ENCODE measurements at places on chromosomes 16 and 17.

DNA sequence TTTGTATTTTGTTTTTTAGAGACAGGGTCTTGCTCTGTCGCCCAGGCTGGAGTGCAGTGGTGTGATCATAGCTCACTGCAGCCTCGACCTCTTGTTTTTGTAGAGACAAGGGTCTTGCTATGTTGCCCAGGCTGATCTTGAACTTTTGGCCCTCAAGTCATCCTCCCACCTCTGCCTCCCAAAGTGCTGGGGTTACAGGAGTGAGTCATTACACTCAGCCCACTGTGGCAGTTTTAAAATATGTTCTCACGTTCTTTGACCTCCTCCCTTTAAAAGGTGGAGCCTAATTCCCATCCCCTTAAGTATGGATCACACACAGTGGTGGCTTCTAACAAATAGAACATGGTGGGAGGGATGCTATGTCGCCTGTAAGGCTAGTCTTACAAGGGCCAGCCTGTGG, 67.7 kb downstream of the ZDHHC7 start:
- no peak for DNase-seq

DNA sequence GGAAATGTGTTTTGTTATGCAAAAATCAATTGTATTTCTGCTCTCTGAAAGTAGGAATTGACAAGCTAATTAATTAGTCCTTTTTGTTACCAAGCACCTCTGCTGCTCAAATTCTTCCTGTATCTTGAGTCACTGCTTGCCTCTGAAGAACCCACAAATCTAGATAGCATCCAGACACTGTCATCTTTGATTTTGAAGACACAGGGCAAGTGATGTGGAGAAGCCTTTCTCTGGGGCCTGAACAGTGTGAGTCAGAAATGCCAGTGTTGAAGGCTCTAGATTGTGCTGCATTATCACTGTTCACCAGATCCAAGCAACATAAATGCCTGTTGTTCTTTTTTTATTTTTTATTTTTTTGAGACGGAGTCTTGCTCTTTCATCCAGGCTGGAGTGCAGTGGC, 10.9 kb upstream of the ST6GALNAC1 start:
- DNase-seq, result no peak

- DNase-seq, result no peak
Measured at GRCh38 chr16:13940397-13940933, 20.5 kb downstream of the ERCC4 start.

GRCh38 chr16:77555791-77556190, 121.0 kb upstream of the ADAMTS18 start:
- DNase-seq, result no peak

DNA sequence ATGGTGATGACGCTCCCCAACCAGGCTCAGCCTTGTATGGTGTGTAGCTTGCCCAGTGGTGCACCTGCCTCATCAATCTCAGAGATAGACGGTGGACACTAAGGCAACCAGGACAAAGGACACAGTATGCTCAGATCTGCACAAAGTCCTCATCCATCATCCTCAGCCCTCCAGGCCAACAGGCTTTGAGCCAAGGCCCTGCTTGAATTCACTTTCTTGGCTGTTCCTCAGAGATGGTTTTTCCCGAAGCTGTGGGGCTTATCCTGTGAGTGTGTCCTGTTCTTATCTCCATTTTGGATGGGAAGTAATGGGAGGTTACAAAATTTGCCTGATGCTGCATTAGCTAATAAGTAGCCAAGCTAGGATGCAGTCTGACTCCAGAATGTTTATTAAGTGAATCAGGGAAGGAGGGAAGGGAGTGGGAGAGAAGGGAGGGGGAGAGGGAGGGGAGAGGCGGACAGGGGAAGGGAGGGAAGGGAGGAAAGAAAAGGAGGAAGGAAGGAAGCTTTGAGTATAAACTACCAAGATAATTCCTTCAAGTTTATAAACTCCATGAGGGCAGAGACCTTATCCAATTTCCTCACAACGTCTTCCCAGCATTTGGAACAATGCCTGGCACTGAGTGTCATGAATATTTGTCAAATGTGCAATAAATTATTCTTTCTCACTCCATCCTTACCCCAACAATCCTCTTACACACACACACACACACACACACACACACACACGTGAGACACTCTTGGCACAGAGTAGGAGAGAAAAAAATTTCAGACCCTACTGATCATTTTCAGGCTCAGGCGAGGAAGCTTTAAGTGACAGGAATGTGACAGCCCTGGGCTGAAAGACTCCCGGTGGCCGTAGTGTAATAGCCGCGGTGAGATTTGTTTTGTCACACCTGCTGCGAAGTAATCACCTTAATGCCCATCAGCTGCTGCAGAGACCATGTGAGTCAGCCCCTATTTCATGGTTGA, 84.3 kb downstream of the BMERB1 start:
- no peak for DNase-seq

GRCh38 chr16:1979271-1980029, 1.8 kb downstream of the NOXO1 start:
- peak; percentile 56 for DNase-seq

DNA sequence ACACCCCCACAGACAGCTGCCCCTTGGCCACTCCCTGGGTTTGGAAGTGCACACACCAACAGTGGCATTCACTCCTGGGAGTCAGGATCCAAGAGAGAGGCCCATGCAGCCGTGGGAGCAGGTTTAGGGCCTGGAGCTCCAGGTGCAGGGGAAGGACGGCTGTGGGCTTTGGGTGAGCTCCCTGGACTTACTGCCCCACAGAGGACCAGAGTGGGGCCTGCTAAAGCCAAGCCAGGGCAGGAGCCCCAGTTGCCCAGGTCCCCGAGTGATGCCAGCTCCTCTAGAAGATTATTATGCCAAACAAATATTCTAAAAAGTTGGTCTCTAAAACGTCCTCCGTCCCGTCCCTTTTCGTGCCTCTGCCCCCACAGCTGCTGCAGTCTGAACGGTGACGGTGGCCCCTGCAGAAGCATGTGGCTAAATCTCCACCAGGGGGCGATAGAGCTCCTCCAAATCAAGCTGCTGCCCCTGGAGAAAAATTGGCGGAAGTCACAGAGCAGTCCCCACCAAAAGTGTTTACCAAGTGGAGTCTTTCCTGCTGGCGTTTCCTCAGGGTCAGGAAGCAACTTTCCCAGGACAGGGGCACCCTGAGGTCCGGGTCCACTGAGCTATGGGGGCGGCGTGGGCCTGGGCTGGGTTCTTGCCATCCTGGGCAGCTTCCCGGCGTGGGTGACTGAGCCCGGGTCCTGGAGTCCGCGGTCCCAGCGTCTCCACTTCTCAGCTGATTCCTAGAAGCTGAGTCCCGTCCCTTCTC, 4.2 kb downstream of the ARMC7 start:
- peak; percentile 89 for DNase-seq

DNA sequence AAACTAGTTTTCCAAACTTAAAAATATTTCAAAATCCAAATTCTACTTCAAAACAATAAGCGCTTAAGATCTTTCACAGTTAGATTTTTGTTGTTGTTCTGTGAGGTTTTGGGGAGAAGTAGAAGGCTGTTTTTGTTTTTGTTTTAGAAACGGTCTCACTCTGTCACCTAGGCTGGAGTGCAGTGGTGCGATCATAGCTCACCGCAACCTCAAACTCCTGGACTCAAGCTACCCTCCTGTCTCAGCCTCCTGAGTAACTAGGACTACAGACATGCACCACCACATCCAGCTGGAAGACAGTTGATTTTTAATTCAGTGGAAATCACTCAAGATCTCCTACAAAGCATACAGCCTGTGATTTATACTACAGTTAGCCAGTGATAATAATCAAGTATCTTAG, 2.7 kb downstream of the SHCBP1 start:
- no peak for DNase-seq

- no peak for DNase-seq
Measured at GRCh38 chr16:4515611-4516233, 22.9 kb downstream of the CDIP1 start.

DNA sequence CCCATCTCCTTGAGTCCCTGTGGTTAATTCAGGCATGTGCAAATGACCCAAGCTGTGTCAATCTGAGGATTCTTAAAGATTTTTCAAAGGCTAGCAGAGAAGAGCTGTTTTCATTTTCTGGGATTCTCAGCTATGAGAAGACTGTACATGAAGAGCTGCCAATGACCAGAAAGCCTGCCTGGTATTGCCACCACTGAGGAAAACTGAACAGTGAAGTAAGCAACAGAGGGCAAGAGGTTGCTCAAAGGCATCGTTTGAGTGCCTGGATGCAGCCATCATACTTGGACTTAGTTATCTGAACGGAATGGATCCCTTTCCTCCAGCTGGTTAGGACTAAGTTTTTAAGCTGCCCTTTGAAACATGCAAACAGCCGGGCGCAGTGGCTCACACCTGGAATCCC, 38.4 kb downstream of the FAM20A start:
- DNase-seq, result no peak

GRCh38 chr16:2473999-2474876, 689 bp upstream of the TBC1D24 start:
- peak; percentile 61 for DNase-seq

GRCh38 chr16:80683646-80684045, 120.8 kb downstream of the CDYL2 start:
- DNase-seq, result no peak

DNA sequence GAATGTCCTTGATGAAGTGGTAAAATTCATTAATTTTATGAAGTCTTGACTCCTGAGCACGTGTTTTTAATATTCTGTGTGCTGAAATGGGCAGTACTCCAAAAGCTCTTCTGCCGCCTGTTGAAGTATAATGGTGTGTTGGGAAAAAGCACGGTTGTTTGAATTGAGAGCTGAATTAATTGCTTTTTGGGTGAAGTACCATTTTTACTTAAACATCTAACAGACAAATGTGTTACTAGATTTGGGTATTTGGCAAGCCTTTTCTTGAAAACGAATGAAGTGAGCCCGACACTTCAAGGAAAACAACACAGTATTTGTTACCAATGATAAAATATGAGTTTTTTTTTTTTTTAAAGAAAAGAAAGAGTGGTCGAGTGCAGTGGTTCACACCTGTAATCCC, 22.5 kb downstream of the WWP2 start:
- no peak for DNase-seq

DNA sequence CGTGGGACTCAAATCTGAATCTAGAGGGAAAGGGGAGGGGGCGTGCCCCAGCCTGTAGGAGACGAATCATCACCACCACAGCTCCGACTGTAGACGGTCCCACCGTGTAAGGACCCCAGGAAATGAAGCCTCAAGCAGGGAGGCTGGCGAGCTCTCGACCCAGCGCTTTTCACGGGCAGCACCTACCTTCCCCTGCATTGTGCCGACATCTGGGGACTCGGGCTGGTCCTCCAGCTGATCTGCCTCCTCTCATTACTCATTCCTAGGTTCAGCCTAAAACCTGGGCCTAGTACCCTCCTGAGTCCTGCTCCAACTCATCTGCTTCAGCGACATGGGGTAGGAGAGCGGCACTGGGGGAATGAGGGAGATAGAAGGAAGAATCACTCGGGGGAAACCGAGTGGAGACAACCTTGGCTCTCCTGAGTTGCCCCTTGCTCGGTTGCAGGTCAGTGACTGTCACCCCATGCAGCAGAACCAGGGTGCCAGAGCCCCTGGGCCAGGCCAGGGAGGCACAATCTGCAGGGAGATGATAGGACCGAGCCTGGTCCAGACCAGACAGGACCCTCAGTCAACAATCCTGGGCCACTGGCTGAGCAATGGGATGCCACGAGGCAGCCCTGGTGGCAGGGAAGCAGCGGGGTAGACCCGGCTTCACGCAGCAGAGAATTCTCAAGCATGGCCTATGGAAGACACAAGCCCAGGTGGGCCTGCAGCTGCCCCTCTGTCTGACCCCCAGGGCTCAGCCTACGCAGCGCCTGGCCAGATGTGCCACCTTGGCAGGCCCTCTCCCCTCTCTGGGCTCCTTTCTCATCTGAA, 833 bp upstream of the BCAR1 start:
- no peak for DNase-seq

- no peak for DNase-seq
Measured at GRCh38 chr16:27320261-27321012, 6.7 kb downstream of the IL4R start.

DNA sequence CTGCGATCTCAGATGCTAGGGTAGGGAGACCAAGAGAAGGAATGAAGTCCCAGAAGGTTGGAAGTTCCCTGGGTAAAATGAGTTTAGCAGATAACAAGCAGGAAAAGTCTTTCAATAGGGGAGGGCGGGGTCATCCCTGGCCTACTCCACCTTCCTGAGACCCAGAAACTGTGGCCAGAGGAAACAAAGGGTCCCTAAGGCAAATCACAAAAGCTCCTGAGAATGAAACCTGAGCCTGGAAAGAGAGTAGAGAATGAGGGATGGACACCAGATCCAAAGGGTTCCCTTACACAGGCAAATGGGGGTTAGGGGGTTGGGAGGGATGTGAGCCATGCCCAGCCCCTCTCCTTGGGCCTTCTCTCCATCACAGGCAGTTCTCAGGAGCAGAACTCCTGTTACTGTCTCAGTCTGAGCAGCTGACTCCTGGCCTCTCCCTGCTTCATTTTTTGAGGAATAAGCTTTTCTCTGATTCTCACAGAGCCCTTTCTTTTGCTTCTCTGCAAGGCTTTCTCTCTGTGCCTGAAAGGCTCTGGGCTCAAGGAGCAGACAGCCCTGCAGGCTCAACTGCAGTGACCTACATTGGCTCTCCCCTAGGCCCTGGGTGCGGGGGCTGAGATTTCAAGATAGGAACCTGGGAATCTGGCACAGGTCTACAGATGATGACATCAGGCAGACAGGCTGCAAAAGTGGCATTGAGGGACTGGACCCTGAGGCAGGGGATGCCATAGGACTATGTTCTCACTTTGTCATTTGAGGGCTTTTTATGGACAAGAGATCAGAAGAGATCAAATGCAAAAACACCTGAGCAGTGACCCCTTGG, 9.8 kb upstream of the NR1D1 start:
- no peak for DNase-seq

- no peak for DNase-seq
Measured at GRCh38 chr16:56771558-56772279, 41.8 kb downstream of the NUP93 start.

- DNase-seq, result peak; percentile 18
Measured at GRCh38 chr17:18974407-18975149, 22.6 kb downstream of the SLC5A10 start.

GRCh38 chr16:85326794-85327181, 214.5 kb upstream of the CIBAR2 start:
- no peak for DNase-seq

GRCh38 chr17:57603978-57604377, 141.1 kb downstream of the CCDC182 start:
- peak; percentile 70 for DNase-seq

DNA sequence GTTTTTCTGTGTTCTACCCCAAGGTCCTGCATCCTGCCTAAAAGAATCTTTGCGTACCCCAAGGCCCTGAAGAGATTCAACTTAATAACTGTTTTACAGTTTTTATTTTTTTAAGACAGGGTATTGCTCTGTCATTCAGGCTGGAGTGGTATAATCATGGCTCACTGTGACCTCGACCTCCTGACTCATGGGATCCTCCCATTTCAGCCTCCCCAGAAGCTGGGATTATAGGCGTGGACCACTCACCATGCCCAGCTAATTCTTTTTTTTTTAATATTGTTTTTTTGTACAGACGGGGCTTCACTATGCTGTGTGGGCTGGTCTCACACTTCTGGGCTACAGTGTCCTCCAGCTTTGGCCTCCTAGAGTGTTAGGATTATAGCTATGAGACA, 9.3 kb upstream of the FAAP100 start:
- no peak for DNase-seq

- DNase-seq, result no peak
Measured at GRCh38 chr16:19116711-19117449, 3.1 kb downstream of the ITPRIPL2 start.

- DNase-seq, result no peak
Measured at GRCh38 chr17:67212714-67213417, 32.1 kb downstream of the HELZ start.
